NK-92 treated with Interleukin-12 subunit alpha and Interleukin-12 subunit beta, amount 100 ng/mL, for 24 hours (cell line): ENCODE measurements at places on chromosomes 5 and 9.

DNA sequence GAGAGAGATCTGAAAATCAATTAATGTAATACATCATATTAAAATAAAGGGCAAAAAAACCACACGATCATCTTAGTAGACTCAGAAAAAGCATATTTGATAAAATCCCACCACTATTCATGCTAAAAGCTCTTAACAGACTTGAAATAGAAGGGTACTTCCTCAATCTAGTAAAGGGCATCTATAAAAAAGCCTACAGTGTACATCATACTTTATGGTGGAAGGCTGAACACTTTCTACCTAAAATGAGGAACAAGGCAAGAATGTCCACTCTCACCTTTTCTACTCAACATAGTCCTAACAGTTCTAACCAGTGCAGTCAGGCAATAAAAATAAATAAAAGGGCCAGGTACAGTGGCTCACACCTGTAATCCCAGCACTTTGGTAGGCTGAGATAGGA lies 38.9 kb downstream of the POLK start:
- DNase-seq = no peak

DNA sequence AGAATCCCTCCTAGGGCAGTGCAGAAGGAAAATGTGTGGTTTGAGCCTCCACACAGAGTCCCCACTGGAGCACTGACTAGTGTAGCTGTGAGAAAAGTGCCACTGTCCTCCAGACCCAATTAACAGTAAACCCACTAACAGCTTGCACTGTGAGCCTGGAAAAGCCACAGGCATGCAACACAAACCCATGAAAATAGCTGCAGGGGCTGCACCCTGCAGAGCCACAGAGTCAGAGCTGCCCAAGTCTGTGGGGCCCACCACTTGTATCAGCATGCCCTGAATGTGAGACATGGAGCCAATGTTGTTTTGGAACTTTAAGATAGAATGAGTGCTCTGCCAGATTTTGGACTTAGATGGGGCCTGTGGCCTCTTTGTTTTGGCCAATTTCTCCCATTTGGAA lies 119.8 kb upstream of the CDH9 start:
- no peak for DNase-seq

DNA sequence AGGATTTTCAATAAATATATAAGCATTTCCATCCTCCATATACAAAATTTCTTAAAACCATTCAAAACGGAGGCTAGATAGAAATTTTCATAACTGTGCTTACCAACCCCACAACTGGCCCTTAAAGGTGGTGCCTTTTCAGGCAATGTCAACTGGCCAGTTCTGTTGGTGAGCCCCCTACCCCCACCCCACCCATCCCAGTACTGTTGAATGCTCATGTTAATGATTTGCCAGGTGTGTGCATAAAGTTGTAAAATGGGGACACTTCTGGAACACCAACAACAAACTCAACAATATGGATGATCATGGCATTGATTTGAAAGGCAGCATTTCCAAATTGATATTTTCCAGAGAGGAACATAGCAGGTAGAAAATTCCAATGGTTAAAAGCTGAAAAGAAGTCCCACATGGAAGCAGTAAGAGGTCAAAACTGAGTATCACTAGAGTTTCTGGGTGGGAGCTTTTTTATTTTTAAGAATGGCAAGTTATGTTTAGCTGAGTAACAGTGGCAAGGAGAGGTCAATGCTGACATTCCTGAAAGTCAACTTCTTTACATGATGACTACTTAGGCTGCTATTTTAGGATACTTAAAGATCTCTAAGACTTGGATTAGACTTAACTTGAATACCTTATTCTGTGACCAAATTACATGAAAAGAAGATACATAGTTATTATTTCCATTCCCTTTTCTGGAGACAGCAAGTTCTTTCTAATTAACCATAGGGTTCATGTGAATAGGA lies 2.7 kb downstream of the LEAP2 start:
- no peak for DNase-seq

DNA sequence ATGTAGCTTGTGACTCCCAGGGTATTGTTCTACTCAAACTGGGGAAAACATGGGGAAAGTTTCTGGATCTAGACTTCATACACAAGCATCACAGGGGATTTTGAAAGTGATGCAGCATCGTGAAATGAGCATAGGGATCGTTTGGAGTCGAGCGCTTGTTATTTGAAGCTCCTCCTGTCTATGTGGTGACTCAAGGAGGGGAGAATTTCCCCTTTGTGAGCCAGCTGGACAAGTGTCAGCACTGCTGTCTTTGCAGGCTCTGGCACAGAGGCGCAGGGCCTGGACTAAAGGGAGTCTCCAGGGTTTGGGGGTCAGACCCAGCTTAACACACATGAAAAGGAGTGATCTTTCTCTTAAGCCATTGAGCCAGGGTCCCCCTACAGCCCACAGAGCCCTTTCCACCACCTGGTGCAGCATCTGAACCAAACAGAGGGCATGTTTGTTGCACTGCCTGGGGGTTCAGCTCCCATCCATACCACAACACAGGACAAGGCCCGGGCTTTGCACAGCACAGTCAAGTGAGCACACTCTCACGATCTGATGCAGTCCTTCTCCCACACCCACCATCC lies 51.0 kb downstream of the IRF1 start:
- no peak for DNase-seq

DNA sequence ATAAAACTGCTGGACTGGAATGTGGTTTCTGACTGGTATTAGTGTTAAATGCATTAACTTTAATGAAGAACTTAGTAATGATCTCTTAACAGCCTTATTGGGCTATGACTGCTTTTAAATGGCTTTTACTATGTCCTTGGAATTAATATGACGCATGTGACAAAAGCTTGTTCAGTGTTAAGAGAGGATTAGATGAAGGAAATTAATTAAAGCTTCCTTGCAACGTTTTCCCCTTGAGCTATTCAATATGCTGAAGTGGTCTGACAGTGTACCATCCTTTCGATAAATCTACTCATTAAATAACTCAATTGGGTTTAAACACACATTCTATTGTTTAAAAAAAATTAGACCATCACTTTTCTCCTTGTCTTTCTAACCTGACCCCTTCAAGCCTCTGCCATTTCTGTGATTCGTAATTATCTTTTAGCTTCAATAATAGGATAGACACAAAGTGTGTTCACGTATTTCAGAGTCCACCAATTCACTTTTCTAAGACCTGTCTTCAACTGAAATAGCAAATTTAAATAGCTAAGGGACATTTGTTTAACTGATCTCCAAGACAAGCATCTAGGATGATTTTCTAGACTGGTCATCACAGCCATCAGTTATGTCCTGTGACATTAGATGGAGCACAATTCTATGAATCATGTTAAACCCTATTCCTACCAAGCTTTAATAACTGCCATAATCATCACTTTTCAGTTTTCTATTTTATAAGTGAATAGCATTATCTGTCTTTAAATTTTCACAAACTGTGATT lies 1258.0 kb upstream of the CDH9 start:
- DNase-seq = no peak

GRCh38 chr9:131177898-131178297 lies 52.5 kb downstream of the NUP214 start:
- no peak for DNase-seq

DNA sequence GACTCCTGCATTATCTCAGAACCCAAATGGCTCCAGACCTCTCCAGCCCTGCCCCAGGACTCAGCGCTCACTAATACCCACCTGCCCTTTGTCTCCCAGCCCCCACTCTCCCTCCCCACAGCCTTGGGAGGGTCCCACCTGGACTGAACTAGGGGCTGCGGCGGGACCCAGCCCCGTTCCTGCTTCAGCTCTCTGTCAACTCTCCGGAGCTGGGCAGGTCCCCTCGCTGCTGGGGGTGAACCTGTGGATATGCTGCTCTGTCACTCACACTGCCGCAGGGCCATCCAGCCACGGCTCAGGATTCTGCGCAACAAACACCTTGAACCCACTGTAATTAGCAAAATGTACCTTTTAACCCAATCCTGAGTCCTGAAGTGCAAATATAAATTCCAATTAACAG lies 36.8 kb downstream of the NDUFS6 start:
- DNase-seq = no peak

GRCh38 chr5:139683295-139684271 lies 35.4 kb downstream of the CXXC5 start:
- DNase-seq = no peak
